ENCODE measurements at places on chromosomes 16 and 17.
A peak's percentile ranks its signal among the peaks of the same experiment; 100 is the strongest.

DNA sequence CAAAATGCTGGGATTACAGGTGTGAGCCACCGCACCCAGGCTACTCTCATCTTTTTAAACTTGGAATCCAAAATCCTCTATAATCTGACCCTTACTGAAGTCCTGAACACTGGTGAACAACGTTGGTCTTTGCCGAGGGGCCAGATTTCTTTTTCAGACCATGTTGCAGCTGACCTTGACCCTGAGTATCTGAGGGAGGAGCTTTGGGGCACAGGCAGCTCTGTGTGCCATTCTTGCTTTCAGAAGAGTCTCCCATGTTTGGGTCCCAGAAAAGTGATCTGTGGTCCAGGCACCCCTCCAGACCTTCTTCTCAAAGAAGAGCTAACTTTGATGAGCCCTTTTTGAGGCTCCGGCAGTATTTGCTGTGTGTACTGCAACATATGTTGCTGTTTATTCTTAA, 50.4 kb downstream of the CENPV start:
- no peak overlapping the region for H3K4me3 ChIP-seq
- H3K4me1 ChIP-seq: peaks cover 6% of the 10 kb centered on the region
- DNase-seq: no peak
- H3K27ac ChIP-seq: no peak overlapping the region

DNA sequence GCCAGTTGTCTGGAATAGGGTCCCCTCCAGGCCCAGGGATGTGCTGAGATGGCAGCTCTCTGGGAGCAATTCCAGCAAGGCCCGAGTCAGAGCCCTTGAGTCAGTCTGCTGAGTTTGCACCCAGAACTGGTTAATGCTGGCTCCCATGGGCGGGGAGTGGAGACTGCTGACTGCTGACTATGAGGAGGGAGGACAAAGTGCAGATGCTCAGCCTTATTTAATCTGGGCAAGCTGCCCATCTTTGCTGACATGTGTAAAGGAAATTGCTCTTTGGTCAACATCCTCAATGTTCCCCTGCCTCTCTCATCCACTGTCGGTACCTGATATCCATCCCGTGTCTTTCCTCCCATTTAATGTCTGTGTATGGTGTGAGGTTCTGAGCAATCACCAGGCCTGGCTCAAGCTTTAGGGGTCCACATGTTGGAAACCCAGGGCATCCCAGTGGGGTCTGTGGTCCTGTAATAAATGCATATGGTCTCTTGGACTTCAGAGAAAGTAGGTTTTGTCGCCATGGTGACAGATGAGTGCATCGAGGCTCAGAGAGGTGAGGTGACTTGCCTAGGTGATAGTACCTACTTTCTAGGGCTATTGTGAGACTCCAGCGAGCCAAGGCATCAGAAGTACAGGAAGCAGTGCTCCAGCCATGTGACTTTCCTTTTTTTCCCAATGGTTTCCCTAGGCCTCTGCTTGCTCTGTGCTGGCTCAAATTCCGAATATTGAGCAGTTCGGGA, 20.0 kb upstream of the RNF135 start:
- H3K36me3 ChIP-seq: no peaks in the 10 kb centered on the region
- no peaks in the 10 kb centered on the region for H3K4me1 ChIP-seq
- H3K27me3 ChIP-seq: no peaks in the 10 kb centered on the region
- H3K4me3 ChIP-seq: no peak overlapping the region
- DNase-seq: no peak

DNA sequence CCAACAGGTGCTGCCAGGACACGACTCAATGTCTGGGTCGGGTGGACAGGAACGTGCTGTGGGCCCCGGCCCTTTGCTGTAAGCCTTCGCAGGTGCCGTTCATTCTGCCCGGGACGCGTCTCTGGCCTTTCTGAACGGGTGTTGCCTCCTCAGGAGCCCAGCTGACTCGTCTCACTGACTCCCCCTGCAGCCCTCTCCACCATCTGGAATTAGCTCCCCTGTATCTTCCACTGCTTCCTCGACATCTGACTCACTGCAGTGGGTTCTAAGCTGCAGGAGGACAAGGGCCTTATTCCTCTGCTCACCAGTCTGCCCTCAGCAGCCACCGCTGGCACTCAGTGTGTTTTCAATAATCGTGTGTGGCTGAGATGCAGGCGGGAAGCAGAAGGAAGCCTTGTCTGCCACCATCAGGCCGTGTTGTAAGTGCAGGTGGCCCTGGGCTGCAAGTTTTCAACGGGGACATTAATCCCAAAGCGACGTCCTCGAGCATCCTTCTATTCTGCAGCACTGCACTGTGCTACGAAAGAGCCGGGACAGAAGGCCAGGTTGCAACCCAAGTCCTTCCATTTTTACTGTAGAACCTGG, 256.2 kb downstream of the FOXL1 start:
- no peaks in the 10 kb centered on the region for H3K4me1 ChIP-seq
- H3K36me3 ChIP-seq: no peaks in the 10 kb centered on the region
- DNase-seq: no peak
- no peak overlapping the region for H3K27ac ChIP-seq
- peaks cover 8% of the 10 kb centered on the region for H3K27me3 ChIP-seq

DNA sequence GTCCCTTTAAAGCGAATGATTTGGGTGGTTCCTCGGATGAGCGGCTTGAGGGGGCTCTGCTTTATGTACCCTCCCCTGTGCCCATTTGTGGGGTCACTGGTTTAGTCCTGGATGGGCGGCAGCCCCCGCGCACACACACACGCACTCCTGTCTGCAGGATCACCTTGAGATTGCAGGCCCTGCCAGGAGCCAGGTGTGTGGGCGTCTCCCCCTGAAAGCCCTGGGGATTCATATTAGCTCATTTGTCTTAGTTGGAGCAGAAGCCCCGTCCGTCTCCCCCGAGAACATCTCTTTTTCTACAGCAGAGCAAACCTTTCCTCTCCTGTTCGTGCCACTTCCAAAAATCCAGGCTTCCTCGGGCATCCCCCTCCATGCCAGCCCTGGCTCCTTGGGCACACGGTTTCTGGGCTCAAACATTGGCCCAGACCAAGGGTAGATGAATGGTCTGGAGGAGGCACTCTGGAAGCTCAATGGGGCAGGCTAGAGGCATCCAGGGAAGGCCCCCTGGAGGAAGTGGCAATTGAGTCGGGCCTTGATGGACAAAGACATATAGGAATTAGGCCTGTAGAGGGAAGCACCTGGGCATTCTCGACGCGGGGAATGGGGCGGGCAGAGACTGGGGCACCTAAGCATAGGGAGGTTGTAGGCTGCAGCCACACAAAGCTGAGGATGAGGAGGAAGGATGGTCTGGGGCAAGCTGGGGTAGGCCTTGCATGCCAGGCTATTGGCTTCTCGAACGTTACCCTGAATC, 218.5 kb upstream of the GSE1 start:
- H3K4me3 ChIP-seq: no peak overlapping the region
- H3K27ac ChIP-seq: no peak overlapping the region
- H3K4me1 ChIP-seq: no peaks in the 10 kb centered on the region
- H3K27me3 ChIP-seq: no peaks in the 10 kb centered on the region
- H3K36me3 ChIP-seq: no peaks in the 10 kb centered on the region
- no peak for DNase-seq

DNA sequence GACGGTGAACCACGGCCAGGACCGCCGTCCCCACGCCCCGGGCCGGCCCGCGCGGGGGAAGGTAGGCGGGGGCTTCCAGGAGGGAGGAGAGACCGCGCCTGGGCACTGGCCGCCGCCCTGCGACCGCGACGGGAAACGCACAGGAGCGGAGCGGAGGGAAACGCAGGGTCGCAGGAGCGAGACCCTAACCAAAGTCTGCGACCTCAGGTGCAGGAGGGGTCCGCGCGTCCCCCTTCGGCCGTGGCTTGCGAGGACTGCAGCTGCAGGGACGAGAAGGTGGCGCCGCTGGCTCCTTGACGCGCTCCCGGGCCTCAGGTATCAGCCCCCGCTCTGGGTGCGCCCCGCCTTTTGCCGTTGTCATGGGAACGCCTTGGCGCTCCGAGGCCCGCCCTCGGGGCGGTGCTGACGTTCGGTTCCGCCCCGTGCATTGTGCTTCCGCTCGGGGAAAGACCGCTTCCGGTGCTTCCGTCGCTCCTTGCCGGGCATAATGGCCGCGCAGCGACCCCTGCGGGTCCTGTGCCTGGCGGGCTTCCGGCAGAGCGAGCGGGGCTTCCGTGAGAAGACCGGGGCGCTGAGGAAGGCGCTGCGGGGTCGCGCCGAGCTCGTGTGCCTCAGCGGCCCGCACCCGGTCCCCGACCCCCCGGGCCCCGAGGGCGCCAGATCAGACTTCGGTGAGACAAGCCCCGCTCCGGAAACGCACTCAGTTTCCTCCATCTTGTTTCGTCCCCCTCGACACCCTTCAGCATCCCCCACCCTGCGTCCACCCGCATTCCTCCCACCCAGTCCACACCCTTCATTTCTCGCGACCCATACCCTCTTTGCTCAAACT, at the start of gene OVCA2:
Gene OVCA2 (plus strand): TSS at position 462 of the 829 bp plus-strand sequence. CDS start 26 bp downstream, at position 488.
- DNase-seq: peak; percentile 97
- H3K36me3 ChIP-seq: peaks cover 21% of the 10 kb centered on the region
- peaks cover 15% of the 10 kb centered on the region for H3K4me1 ChIP-seq

GRCh38 chr17:41301204-41301790, 1.4 kb downstream of the KRTAP29-1 start:
- no peak for DNase-seq
- peaks cover 12% of the 10 kb centered on the region for H3K4me1 ChIP-seq
- H3K27me3 ChIP-seq: no peaks in the 10 kb centered on the region
- no peak overlapping the region for H3K27ac ChIP-seq
- no peaks in the 10 kb centered on the region for H3K36me3 ChIP-seq
- no peak overlapping the region for H3K4me3 ChIP-seq

GRCh38 chr17:79695293-79695790, 35.4 kb upstream of the ENPP7 start:
- H3K4me1 ChIP-seq: peaks cover 10% of the 10 kb centered on the region
- H3K36me3 ChIP-seq: no peaks in the 10 kb centered on the region
- DNase-seq: no peak
- peaks cover 43% of the 10 kb centered on the region for H3K27me3 ChIP-seq
- H3K27ac ChIP-seq: no peak overlapping the region

- H3K4me1 ChIP-seq: no peaks in the 10 kb centered on the region
- no peak for DNase-seq
- no peaks in the 10 kb centered on the region for H3K27me3 ChIP-seq
- no peak overlapping the region for H3K27ac ChIP-seq
- H3K4me3 ChIP-seq: no peak overlapping the region
Observed at GRCh38 chr16:72723781-72724180, 324.1 kb downstream of the ZFHX3 start.

DNA sequence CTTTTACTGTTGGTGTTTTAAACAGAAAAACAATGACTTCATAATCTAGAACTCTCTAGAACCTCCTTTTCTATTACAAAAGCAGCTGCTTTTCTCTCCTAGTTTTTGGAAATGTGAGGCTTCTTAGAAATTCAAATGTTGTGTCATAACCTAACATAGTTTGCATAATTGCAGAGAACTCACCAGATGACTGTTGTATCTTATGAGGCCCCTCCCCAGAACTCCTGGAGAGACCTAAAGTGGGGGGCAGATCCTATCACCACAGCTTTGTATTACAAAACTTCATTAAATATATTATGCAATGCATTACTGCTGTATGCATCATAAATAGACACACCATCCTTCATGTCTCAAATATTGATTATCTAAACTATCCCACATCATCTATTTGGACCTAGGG, 538.7 kb upstream of the HSBP1 start:
- H3K27ac ChIP-seq: no peak overlapping the region
- no peaks in the 10 kb centered on the region for H3K4me1 ChIP-seq
- no peak overlapping the region for H3K4me3 ChIP-seq
- DNase-seq: no peak
- H3K27me3 ChIP-seq: peaks cover 4% of the 10 kb centered on the region

Measured in activated naive CD8-positive, alpha-beta T cell treated with anti-CD3 and anti-CD28 coated beads for 36 hours (primary cell).